NCI-H2227 treated with DMSO at 0.1 percent for 48 hours (cell line): ENCODE measurements at places on chromosomes 7 and 10.
A peak's percentile ranks its signal among the peaks of the same experiment; 100 is the strongest.

- DNase-seq: no peak
These were observed 233.1 kb upstream of the FERD3L start for GRCh38 chr7:19378345-19378714.

GRCh38 chr10:49277973-49278372 lies 21.0 kb upstream of the C10orf71 start:
- no peak for DNase-seq

DNA sequence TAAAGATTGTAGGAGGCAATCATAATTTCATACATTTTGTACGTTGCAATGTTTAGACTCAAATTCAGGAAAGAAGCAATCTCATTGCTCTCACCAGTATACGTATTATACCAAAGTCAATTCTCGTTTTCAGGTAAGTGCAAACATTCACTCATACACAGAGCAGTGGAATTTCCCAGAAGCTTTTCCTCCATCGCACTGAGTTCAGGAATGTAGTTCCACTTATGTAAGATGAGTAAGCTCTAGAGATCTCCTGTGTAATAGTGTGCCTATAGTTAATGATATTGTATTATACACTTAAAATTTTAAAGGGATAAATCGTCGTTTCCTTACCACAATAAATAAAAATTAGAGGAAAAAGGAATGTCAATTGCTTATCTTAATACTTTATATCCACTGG lies 470.8 kb upstream of the KCND2 start:
- no peak for DNase-seq

DNA sequence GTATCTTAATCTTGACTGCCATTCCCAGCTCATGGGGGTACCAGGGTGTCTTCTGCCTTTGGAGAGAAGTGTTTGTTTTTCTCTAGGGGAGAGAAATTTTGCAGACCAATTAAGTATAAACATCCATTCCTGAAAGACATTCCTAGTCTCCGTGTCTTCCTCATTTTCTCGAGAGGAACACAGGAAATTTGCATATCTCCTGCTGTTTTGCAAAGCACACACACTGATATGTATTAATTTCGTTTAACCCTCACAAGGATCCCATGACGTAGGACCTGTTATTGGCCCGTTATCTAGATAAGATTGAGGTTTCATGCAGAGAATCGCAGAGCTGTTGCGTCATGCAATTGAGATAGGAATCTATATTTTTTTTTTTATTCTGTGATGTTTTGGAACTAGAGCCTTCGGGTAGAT lies 944 bp downstream of the RHBDD2 start:
- DNase-seq: no peak

- no peak for DNase-seq
These were observed 90.0 kb downstream of the SLIT1 start for GRCh38 chr10:97095701-97096260.

DNA sequence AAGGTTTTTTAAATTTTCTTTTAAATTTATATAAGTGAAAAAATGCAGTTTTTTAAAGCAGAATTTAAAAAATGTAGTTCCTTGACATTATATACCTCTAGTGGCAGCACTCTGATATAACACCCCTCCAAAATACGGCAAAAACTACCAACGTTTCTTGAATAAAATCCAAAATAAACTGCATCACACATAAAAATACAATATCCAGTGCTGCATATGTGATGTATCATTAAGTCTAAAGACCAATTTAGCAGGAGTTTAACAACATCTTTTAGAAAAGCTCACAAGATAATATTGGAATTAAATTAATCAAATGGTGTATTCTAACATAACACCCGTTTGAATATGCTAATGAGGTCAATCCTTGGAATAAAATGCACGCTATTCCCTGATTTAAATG lies 1.4 kb downstream of the TCERG1L start:
- no peak for DNase-seq

GRCh38 chr10:100374200-100374655 lies 27.2 kb downstream of the SCD start:
- DNase-seq: no peak

DNA sequence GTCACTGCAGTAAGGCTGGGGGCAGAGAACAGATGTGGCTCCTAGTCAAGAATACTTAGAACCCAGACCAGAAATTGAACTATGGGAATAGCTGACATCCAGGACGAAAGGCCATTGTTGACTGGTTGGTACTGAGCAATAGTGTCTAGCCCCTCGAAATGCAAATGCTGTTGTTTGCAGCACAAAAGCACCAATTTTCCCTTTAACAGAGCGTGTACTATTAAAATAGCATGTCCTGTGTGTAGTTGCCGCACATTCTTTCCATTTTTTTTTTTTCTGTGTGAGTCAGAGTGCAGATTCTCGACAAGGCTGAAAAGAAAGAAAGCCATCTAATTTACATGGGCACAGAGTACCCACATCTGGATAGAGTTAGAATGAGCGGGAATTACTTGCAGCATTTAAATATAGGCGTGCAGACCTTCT lies 302.4 kb downstream of the PTEN start:
- DNase-seq: no peak

DNA sequence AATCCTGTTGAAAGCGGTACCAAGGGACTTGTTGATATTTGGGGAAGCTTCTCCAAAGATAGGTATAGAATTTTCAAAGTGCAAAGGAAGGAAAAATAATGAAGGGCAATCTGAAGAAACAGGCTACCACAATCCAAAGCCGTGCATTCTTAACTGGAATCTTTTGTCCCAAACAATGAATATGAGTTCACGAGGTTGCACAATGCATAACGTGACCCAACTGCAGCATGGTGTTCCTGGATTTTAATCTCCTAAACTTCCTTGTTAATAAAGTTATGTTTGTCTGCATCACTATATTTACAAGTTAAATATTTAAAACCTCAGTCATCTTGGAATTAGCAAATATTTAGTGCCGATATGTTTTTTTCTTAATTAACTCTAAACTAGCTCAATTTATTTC lies 203.7 kb downstream of the WDR11 start:
- DNase-seq: no peak

- peak; percentile 4 for DNase-seq
These were observed 10.6 kb downstream of the DBF4 start for GRCh38 chr7:87886875-87887274.
